ENCODE measurements at places on chromosomes 5 and 9.

DNA sequence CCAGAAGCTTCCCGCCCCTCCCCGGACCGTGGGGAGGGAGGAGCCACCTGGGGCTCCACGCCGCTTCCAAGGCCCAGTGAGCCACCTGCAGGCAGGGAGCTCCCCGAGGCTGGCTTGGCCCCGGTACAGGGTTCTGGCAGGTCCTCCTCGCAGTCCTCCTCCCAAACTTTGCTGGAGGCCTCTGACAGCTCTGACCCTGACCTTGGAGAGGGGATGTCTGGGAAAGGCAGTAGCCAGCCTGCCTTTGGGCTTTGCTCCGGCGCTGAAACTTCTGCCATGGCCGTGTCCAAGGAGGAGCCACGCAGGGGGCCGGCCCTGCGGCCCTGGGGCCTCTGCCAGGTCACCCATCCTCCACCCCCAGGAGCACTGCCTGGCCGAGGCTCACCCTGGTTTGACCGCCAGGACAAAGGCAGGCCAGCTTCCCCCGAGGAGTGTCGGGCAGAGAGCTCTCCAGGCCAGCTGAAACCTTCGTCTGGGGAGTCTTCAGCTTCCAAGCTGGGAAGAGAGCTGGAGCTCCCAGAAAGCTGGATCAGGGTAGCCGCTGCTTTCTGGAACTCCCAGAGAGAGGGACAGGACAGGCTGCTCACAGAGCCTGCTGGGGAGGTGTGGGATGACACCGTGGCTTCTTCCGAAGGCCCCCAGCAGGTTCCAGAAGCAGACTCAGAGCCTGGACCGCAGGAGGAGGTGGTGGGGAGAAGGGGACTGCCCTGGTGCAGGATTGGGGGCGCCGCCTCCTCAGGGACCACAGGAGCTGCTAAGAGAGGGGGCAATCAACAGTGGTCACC lies 9.0 kb upstream of the QSOX2 start:
- no peak for DNase-seq

- peak; percentile 12 for DNase-seq
Measured at GRCh38 chr5:153974131-153974812, 64.4 kb downstream of the FAM114A2 start.

- DNase-seq: peak; percentile 70
Measured at GRCh38 chr5:172283862-172284610, 472 bp upstream of the UBTD2 start.

DNA sequence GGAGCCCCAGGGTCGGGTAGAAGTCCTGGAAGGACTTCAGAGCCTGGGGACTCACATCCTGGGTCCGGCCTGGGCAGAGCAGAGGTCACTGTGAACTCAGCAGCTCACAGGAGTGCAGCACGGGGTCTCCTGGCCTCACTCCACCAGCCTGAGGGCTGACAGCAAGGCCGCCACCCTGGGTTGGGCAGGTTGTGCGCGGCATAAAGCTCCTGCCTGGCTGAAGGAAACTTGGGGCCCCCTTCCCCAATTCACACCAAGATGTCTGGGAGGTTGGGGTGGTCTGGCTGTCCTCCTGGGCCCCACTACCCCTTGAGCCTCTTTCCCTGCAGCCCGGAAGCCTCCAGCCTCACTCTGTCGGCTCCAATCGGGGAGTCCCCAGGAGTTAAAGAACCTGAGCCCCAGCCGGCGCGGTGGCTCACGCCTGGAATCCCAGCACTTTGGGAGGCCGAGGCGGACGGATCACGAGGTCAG lies 2.1 kb downstream of the LCN15 start:
- DNase-seq: no peak

GRCh38 chr5:116613445-116613844 lies 38.8 kb upstream of the SEMA6A start:
- no peak for DNase-seq

- no peak for DNase-seq
Measured at GRCh38 chr5:123364441-123365155, 58.6 kb downstream of the CEP120 start.

GRCh38 chr9:137464291-137464999 lies 5.3 kb upstream of the NSMF start:
- no peak for DNase-seq

DNA sequence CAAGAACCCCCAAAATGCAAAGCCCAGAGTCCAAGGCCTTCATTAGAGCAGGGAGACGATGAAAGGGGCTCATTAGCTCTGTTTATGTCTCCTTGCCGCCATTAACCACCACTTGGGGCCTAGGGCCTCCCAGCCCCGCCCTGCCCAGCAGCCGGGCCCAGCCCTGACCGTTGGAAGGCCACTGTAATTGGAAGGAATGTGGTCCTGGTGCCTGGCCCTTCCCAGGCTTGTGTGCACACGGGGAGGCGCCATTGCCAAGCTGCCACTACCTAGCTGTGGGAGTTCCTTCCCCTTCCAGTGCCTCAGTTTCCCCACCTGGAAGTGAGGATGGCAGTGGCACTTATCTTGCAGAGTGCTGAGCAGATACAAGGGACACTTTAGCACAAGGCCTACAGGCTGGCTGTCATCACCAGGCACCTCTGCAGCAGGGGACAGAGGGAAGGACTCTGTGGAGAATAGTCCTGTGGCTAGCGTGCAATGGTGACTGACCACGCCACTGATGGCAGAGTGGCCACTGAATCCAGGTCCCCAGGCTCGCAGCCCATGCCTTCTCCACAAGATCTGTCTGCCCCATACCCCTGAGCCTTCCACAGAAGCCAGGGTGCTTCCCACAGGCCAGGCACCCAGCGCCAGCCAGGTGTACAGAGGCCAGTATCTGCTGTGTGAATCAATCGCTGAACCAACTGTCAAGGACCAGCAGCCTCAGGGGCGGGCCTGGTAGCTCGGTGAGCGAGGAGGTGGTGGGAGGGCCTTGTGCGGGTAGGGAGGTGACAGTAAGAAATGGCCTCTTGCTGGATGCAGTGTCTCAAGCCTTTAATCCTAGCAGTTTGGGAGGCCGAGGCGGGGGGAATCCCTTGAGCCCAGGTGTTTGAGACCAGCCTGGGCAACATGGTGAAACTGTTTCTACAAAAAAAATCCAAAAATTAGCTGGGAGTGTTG lies 20.8 kb downstream of the GBGT1 start:
- DNase-seq: no peak

GRCh38 chr5:179923436-179923835 lies 15.7 kb upstream of the TBC1D9B start:
- DNase-seq: no peak

GRCh38 chr9:72843520-72844439 lies 109.1 kb downstream of the ALDH1A1 start:
- DNase-seq: no peak
